ENCODE measurements at places on chromosomes 5 and 9.

DNA sequence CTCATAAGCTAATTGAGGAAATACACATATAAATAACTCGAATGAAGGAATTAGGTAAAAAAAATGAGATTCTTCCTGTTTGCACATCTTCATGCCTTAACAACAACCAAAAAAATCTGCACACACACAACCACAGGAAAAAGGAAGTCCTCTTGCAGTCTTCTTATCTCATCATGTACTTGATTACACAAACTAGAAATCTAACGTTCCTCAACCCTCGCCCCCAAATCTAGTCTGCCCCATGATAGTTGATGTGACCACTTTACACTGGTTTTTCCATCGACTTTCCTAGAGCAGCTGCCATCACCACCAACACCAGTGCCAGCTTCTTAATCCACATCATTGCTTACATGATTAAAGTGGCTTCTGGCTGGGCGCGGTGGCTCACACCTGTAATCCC lies 31.2 kb upstream of the RNU6ATAC start:
- DNase-seq, result peak; percentile 93

DNA sequence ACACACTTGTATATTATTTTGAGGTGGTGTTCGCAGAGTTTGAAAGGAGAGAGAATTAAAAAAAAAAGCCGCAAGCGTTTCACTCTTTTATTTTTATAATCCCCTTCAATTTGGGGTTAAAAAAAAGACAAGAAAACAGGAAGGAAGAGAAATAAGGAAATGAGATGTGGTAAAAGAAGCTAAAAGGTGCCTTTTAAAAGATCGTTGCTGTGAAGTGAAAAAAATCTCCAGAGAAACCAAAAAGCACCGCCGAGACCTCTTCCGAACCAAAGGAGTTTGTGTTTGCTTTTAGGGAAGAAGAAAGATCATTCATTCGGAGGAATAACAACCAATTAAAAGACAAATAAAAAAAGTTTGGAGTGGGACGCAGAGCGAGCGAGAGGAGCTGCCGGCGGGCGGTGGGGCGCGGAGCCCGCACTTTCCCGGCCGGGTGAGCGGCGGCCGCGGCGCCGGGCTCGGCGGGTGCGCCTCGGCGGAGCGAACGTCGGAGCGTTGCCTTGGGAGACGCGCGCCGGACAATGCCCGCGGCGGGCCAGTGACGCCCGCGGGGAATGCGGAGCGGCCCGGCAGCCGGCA lies 355 bp downstream of the TLE4 start:
- peak; percentile 94 for DNase-seq

DNA sequence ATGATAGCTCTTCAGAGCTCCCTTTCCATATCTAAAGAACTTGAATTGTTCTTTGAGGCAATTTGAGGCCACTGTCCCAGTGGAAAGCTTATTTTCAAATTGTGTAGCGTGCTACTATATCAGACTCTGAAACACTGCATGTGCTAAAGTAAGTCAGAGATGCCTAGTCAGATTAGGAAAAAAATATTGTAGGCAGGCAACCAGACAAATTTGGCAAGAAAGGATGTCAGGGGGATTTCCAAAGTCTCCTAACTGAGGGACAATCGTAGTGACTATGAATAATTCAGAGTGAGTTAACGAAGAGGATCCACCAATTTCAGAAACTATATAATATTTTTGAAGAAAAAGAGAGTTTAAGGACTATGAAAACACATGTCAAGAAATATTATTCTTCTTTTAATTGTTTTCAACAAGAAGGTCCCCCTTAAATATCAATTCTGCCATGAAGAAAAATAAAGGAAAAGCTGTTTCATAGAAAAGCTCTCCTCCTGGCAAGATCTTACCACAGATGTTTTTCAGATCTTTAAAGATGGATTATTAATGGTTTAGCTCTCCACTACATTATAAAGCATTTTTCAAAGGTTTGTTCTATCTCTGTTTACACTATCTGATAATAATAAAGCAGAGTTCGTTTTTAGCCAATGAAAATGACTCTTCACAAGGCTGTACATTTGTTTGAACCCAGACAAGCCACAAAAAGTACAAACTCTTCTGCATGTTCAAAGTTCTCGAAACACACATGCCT lies 273.5 kb upstream of the PTGER4 start:
- no peak for DNase-seq

- DNase-seq, result peak; percentile 60
Measured at GRCh38 chr5:149114403-149115312, 26.6 kb upstream of the ABLIM3 start.

GRCh38 chr5:107712359-107712870 lies 41.7 kb upstream of the EFNA5 start:
- DNase-seq, result no peak

- DNase-seq, result no peak
Measured at GRCh38 chr9:114390952-114391351, 3.2 kb upstream of the AKNA start.

GRCh38 chr9:105510024-105510423 lies 47.9 kb upstream of the FKTN start:
- peak; percentile 54 for DNase-seq

DNA sequence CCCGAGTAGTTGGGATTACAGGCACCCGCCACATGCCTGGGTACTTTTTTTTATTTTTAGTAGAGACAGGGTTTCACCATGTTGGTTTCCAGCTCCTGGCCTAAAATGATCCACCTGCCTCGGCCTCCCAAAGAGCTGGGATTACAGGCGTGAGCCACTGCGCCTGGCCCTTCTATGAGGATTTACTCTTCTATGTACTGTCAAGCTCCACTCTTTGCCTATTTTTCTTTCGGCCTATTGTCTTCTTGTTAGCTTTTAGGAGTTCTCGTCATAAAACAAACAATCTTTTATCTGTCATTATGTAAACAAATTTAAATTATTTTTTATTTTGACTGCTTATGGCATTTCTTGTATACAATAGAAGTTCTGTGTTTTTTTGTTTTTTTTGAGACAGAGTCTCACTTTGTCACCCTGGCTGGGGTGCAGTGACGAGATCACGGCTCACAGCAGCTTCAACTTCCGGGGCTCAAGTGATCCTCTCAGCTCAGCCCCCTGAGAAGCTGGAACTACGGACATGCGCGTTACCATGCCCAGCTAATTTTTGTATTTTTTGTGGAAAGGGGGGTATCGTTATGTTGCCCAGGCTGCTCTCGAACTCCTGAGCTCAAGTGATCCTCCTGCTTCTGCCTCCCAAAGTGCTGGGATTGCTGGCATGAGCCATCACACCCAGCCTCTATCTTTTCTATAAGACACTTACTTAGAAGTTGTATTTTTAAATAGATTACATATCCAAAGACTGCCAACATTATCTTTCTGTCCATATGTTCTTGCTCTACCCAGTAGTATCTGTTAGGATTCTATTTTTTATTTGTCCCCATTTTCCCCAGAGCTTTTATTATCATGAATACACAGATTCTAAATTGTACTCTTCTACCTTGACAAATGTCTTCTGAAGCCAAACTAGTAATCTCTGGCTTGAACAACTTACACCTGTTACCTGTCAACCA lies 29.2 kb downstream of the CSNK1A1 start:
- DNase-seq, result no peak

- no peak for DNase-seq
Measured at GRCh38 chr5:138967791-138968448, 92.8 kb upstream of the LRRTM2 start.

GRCh38 chr9:77980622-77981021 lies 51.0 kb downstream of the GNAQ start:
- no peak for DNase-seq

GRCh38 chr5:176152191-176152929 lies 85.9 kb upstream of the SIMC1 start:
- DNase-seq, result no peak

DNA sequence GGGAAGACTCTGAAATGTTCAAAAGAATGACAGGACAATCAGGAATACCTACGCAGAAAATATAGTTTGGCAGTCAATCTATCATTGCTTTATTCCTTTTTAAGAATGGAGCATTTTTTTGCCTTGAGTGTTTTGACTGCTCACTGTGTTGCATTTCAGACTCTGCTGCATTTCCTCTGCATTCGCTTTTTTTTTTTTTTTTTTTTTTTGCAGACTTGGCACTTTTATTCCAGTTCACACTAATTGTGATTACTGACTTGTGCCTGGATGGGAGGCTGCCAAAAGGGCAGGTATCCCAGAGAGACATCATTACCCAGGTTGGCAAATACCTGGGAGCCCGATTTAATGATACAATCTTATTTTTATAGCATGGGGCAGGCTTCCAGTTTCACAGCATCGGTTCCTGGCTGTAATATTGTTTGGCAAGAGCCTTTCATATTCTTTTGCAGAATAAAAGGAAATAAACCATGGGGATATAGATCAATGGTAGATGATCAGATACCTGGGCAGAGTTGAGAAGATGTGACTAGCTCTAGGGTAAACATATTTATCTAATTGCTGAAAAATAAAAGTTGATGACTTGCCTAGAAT lies 1132.6 kb downstream of the MAT2B start:
- no peak for DNase-seq

GRCh38 chr9:88224938-88225337 lies 86.7 kb upstream of the SPATA31C2 start:
- DNase-seq, result no peak

- no peak for DNase-seq
Measured at GRCh38 chr9:9631284-9631683, 981.5 kb downstream of the PTPRD start.

- no peak for DNase-seq
Measured at GRCh38 chr5:136768457-136768856, 403.1 kb upstream of the TRPC7 start.

DNA sequence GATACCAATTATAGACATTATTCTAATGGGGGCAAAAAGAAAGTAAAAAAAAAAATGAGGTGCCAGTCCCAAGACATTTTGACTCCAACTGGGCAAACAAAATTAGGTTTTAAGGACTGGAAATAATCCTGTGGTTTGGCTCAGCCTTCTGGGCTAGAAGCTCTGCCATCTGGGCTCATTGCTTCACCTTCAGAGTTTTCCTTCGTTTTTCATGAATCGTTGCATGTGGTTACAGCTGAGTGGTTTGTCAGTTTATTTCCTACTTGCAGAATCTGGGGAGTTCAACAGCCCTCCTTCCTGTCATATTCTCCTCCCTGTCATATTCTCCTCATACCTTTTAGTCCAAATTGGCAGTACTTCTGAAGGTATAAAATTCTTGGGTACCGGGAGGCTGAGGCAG lies 12.0 kb downstream of the UGT3A2 start:
- peak; percentile 94 for DNase-seq

GRCh38 chr5:60229691-60230185 lies 336.2 kb upstream of the PDE4D start:
- DNase-seq, result no peak

DNA sequence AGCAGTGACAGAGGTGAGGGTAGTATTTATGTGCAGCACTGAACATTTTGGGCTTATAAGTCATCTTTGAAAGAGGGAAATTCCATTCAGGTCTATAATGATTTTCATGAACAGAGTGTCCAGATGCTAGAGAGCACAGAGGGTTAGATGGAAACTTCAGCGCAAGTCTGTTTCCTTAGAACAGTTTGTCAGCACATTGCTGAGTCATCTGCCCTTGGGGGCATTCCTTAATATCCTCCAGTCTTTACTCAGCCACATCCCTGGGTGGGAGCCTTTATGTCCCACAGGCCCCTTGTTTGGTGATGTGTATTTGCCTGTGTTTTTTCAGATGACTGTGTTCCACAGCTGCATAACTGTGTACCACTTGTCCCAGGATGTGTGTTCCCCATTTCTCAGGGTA lies 138.5 kb upstream of the S1PR3 start:
- DNase-seq, result peak; percentile 21

- no peak for DNase-seq
Measured at GRCh38 chr5:87944553-87945285, 323.9 kb downstream of the TMEM161B start.

- no peak for DNase-seq
Measured at GRCh38 chr5:143471666-143472464, 68.4 kb upstream of the NR3C1 start.

DNA sequence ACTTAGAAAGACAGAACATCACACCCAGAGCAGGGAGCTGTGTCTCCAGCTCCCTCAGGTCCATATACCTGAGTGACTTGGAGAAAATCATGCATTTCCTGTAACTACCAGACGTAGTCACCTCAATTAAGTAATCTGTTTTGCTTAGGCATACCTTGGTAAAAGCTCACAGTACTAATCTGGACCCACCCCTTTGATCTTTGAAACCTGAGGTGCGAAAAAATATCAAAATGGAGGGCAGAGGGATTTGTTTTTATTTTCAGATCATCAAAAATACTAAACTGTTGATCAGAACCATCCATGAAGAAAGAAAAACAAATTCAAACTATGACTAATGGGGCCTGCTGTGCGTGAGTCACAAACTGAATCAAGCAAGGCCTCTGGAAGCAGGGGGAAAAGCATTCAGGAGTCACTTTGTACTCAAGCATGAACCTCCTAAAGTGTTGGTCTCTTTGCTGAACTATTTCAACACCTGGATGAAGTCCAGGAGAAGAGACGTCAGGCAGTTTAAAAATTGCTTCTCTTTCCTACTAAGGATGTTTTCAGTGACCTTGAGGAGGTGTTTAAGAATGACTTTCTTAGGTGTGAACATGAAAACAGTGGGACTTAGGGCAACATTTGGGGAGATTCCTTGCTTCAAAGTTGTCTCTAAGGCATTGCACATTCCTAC lies 76.3 kb downstream of the MUSK start:
- DNase-seq, result no peak

- DNase-seq, result no peak
Measured at GRCh38 chr5:149496917-149497316, 54.3 kb downstream of the CSNK1A1 start.

DNA sequence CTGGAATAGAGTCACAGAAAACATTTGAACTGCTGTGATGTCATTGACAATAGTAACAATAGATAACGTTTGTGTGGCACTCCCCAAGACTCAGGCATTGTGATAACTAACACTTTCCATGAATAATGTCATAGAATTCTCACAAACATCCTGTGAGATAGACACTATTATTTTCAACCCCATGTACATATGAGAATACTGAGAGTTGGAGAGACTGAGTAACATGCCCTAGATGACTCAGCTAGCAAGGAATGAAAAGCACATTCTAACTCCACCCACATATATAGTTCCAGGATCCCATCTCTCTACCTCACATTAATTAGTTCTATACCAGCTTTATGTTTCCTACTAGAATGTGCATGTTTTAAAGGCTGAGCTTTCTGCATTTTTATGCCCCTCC lies 71.4 kb downstream of the ASTN2 start:
- no peak for DNase-seq

- DNase-seq, result no peak
Measured at GRCh38 chr9:21984101-21984500, 10.1 kb downstream of the CDKN2A start.

DNA sequence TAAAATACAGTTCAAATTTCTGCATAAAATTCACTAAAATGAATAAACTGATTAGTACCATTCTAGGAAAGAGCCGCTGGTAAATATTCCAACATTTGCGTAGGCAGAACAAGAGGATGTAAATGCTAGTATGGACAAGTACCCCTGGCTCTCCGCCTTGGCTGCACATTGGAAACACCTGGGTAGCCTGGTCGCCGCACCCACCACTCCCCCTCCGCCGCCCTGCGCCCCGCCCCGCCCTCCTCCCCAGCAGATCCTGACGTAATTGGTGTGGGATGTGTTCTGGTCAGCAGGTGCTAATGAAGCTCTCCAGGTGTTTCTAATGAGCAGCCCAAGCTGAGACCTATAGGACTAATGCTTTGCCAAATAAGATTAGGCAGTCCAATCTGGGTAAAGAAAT lies 225.7 kb downstream of the FRMD3 start:
- DNase-seq, result no peak
